ENCODE measurements at places on chromosomes 11 and 22.

DNA sequence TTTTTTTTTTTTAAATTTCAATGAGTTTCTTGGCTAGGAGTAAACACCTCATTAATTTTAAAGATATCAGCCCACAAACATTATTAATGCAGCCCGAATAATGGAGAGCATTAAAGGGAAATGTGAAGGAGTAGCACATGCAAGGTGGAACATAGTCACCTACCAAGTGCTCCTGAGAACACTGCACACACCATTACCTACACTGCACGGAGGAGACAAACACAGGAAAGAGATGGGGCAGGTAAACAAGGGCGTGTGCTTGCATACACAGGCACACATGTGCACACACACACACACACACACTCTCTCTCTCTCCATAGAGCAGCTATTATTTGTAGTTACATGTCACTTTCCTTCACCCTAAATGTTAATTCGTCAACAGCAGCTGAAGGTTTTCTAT is 30.2 kb downstream of the HTR3B start:
- no peak for DNase-seq

DNA sequence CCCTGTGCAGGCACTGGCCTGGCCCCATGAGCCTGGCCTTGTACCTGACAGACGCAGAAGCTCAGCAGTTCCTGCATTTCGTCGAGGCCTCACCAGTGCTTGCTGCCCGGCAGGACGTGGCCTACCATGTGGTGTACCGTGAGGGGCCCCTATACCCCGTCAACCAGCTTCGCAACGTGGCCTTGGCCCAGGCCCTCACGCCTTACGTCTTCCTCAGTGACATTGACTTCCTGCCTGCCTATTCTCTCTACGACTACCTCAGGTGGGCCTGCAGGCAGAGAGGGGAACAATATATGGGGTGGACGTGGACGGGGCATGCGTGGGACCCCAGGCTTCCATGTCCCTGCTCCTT is 4.9 kb downstream of the LARGE2 start:
- DNase-seq = no peak

DNA sequence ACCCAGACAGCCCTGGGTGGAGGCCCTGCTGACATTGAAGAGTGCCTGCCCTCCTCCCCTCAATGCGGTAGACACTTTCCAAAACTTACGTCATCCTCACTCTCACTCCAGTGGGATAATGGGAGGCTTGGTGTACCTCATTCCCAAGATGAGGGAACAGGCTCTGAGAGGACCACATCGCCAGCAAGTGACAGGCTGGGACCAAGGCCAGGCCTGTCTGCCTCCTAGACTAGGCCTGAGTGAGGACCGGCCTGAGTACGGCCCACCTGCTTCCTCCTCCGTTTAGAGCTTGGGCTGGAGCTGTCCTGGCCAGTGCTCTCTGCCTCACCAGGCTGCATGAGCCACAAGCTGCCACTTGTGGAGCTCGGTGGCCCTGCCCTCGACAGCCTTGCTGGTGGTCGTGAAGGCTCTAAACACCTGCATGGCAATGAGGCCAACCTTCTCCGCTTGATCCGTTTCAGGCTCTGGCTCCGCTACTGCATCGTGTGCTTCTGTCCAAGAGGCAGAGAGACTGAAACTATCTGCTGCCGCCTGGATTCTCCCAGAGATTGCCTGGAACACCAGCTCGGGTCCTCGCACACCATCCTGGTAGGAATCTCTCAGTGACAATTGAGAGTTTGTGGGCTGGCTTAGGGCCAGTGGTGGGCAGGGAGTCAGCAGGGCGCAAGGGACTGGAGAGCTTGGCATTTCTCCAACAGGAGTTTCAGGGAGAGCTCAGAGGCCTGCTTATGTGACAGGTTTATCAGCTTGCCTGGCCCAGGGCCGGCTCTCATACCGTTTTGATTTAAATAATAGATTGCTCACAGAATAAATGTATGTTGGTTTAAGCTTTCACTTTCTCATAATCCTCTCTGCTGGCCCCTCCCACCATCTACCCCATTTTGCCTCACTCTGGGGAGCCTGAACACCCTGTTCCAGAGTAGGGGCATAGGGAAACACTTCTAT is 9.4 kb downstream of the LRRC75B start:
- DNase-seq = no peak

- DNase-seq = no peak
Measured at GRCh38 chr22:33835265-33835664, 85.0 kb downstream of the LARGE1 start.

- DNase-seq = no peak
Measured at GRCh38 chr22:25159028-25159427, 40.6 kb upstream of the CRYBB3 start.

GRCh38 chr11:47425611-47426010 is 628 bp downstream of the PSMC3 start:
- no peak for DNase-seq

- no peak for DNase-seq
Measured at GRCh38 chr11:31823644-31824331, 12.7 kb upstream of the PAX6 start.

DNA sequence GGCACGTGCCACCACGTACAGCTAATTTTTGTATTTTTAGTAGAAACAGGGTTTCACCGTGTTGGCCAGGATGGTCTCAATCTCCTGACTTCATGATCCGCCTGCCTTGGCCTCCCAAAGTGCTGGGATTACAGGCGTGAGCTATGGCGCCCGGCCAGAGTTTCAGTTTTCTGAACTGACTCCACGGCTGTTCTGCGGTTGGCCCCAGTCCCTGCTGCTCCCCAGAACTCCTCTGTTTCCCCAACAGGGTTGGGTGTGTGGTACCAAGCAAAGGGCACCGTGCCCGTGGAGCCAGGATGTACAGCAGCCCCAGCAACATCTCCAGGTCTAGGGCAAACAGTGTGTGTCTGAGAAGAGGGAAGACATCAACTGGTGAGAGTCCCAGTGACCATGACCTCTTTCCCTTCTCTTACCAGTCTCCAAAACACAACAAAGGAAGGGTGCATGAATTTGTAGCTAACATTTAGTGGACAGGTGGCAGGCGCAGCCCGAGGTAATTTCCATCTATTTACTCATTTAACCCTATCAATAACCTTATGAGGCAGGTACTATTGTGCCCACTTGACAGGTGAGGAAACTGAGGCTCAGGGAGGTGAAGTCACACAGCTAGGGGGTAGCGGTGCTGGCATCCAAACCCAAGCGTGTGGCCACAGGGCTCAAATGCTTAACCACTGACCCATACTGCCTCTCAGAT is 57.0 kb upstream of the RBFOX2 start:
- no peak for DNase-seq

DNA sequence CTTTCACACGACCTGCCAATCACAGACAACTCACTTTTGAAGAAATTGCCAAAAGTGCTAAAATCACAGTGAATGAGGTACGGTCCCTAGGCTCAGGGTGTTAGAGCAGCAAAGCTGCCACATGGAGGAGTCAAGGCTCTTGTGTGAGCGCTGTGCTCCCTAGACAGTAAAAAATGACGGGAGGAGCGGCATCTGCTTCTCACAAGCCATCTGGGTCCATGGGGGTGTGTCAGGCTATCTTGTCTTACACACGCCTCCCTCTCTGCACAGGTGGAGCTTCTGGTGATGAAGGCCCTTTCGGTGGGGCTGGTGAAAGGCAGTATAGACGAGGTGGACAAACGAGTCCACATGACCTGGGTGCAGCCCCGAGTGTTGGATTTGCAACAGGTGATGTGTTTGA is 14.8 kb downstream of the PSMD13 start:
- DNase-seq = no peak

Measured in activated CD8-positive, alpha-beta memory T cell treated with anti-CD3 and anti-CD28 coated beads for 1 hour (primary cell).